ENCODE measurements at places on chromosomes 2 and 18. TPM values are rescaled to one million over a fixed set of nuclear protein-coding genes. Genes with fewer than 3 reads are reported as not detected.

DNA sequence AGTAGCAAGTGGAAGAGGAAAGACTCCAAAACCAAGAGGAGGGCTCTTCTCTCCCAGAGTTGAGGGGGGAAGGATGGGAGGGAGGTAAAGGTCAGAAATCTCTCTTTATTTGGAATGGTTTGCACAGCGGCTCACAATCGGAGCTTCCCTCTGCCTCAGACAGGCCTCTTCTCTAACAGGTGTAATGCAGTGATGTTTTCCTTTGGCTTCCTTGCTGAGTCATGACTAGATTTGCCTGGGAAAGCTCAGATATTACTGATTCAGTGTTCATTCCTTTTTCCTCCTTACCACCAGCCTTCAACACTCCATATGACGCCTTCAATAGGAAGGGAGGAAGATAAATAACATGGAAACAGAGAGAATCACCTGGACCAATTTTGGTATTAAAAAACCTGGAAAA lies 136.6 kb downstream of the RNF152 start:
- no peaks in the 10 kb centered on the region for H3K36me3 ChIP-seq
- H3K27ac ChIP-seq = no peak overlapping the region
- H3K27me3 ChIP-seq = no peaks in the 10 kb centered on the region

MPP4 gene
- total RNA-seq = not detected

FAHD2A gene
- total RNA-seq = 9.5 TPM

NPHP1 gene
- total RNA-seq = 0.57 TPM

Data from esophagus squamous epithelium (tissue), 5 donors.